A549 treated with DMSO at 1 μM for 4 hours (cell line): ENCODE measurements at places on chromosomes 2 and 18. TPM values are rescaled to one million over a fixed set of nuclear protein-coding genes. Genes with fewer than 3 reads are reported as not detected.

The DUSP28 gene
- 3.7 to 9.4 TPM (median 7.3 TPM) in 5 replicates for total RNA-seq

The ANKRD62 gene
- total RNA-seq = not detected in 5 replicates

The NCKAP5 gene
- total RNA-seq = 0.76 to 1.7 TPM (median 1.3 TPM) in 5 replicates

The CNGA3 gene
- total RNA-seq = 0.03 TPM in 1 of 5 replicates, not detected in the others
